H1 (cell line): ENCODE measurements at places on chromosomes 6 and 20. TPM values are rescaled to one million over a fixed set of nuclear protein-coding genes. Genes with fewer than 3 reads are reported as not detected.

MTRF1L gene
- polyA plus RNA-seq = 3.0 and 4.5 TPM in 2 replicates

FKBP5 gene
- polyA plus RNA-seq = 9.3 and 14.3 TPM in 2 replicates

HLA-DQA2 gene
- polyA plus RNA-seq = not detected in 2 replicates

TTLL9 gene
- polyA plus RNA-seq = 0.06 and 0.19 TPM in 2 replicates

LCA5 gene
- 0.16 and 0.44 TPM in 2 replicates for polyA plus RNA-seq

BFSP1 gene
- polyA plus RNA-seq = 1.5 and 1.8 TPM in 2 replicates

ADGRB3 gene
- 0.31 and 0.35 TPM in 2 replicates for polyA plus RNA-seq

SRMS gene
- polyA plus RNA-seq = 0.39 and 0.66 TPM in 2 replicates

PDE10A gene
- 1.1 TPM in 2 replicates for polyA plus RNA-seq

GPLD1 gene
- polyA plus RNA-seq = 2.9 and 3.7 TPM in 2 replicates

SLC32A1 gene
- 0.09 and 0.19 TPM in 2 replicates for polyA plus RNA-seq

MEP1A gene
- 0.03 and 0.06 TPM in 2 replicates for polyA plus RNA-seq

PBOV1 gene
- not detected in 2 replicates for polyA plus RNA-seq

FKBP1C gene
- polyA plus RNA-seq = 0.57 and 1.0 TPM in 2 replicates

ZSCAN31 gene
- 1.2 and 1.9 TPM in 2 replicates for polyA plus RNA-seq

HSPA12B gene
- 2.2 and 3.5 TPM in 2 replicates for polyA plus RNA-seq
